ENCODE measurements at places on chromosomes 7 and 10.

- peak; percentile 17 for DNase-seq
Measured at GRCh38 chr7:118870187-118870586, 645.7 kb downstream of the ANKRD7 start.

GRCh38 chr7:120097774-120098173, 175.2 kb upstream of the KCND2 start:
- DNase-seq = no peak

DNA sequence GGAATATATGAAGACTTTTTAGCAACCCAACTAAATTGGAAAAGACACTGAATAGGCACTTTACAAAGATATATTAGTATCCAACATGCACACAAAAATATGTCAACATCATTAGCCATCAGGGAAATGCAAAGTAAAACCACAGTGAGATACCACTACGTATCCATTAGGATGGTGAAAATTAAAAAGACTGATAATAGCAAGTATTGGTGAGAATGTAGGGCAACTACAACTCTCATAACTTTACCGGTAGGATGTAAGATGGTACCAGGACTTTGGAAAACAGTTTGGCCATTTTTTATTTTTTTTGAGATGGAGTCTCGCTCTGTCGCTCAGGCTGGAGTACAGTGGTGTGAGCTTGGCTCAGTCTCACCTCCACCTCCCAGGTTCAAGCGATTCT, 13.7 kb upstream of the CCNY start:
- DNase-seq = no peak

DNA sequence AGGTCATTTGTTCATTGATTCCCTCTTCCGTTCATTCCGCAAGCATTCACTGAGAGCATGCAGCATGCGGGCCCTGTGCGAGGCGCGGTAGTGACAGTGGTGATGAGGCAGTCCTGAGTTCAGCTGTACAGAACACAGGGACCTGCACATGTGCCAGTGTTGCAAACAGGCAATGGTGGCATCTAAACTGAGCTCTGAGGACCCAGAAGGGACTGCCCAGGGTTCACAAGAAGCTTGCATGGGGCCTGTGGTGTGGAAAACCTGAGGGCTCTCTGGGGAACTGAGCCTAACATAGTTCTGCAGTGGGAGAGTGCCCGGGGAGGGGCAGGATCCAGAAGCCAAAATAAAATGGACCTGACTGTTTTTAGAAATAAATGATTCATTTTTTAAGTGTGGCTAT, 13.2 kb downstream of the ZNF488 start:
- DNase-seq = no peak

GRCh38 chr7:45235905-45236304, 78.3 kb downstream of the RAMP3 start:
- DNase-seq = no peak

DNA sequence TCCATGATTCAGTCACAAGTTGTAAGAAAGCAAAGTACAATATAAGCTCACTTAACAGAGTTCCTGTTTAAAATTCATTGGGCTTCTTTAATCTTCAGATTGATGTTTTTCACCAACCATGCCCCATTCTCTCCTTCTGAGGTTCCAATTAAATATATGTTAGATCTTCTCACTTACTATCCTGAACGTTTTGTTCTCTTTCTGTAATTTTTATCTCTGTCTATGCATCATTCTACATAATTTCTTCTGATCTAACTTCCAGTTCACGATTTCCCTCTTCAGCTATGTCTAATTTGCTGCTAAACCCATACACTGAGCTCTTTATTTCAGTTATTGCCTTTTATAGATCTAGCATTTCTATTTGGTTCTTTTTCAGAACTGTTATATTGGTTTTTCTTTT, 28.0 kb upstream of the SPOCK2 start:
- DNase-seq = no peak
